ENCODE measurements at places on chromosomes 13 and 19.

GRCh38 chr13:63279136-63279535, 1863.5 kb upstream of the PCDH20 start:
- DNase-seq, result no peak

DNA sequence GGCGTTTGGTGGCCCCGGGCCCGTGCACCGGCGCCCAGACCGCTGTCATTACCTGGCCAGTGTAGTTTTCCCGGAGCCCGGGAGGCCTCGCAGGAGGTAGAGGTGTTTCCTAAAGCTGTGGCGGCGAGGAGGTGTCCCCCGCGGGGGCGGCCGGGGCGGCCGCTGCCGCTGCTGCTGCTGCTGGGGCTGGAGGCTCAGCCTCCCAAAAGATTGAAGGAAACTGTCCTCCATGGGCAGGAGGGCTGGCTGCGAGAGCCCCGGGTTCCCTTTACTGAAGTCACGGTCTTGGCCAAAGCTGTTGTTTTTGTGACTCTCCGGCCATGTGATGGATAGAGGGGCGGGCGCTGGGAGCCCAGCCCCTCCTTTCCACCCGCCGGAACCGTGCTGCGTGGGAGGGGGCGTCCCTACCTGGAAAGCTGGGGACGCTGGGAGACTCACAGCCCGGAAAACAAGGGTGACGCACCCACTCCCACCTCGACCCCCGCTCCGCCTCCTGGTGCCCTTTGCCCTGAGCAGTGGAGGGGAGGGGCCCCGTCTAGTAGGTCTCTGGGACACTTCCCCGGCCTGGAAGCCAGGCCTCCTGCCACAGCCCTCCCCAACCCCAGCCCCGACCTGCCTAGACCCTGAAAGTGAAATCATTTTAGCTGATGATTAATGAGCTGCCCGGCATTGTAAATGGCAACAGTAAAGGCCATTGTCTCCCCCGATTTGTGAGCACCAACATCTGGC, at the start of gene N4BP2L1:
Gene N4BP2L1 (minus strand): TSS at position 279 of the 729 bp plus-strand sequence. CDS start 48 bp downstream, at position 231.
- no peak for DNase-seq

DNA sequence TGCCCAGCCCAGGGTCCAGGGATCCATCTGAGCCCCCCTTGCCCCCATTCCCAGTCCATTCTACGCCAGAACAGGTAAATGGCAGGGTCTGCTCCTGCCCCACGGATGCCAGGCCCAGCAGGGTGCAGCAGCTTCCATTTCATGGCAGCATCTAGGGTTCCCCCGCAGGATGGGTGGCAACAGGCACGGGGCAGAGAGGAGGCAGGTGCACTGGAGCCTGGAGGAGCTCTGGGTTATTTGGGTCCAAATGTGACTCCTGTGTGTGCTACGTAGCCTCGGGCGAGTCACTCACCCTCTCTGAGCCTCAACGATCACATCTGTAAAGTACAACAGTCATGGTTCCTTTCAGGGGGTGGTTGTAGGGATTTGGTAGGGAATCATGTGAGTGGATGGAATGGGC, 27.4 kb downstream of the IL12RB1 start:
- no peak for DNase-seq

DNA sequence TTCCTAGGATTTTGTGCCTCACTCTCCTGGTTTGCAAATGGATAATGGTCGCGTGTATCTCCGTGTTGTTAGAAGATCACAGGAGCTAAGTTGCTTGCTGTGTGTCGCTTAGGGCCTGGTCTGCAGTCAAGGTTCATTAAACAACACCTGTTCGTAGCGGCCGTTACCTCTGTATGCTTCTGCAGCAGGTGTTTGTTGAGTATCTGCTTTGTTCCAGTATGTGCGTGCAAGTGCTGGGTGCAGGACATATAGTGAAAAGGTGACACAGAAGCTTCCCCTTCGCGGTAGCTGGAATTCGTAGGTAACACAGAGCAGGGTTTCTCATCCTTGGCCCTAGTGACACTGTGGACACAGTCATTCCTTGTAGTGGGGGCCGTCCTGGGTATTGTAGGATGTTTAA, 5.4 kb downstream of the MED25 start:
- DNase-seq, result peak; percentile 84

- no peak for DNase-seq
Measured at GRCh38 chr13:77811381-77811780, 107.2 kb downstream of the EDNRB start.

DNA sequence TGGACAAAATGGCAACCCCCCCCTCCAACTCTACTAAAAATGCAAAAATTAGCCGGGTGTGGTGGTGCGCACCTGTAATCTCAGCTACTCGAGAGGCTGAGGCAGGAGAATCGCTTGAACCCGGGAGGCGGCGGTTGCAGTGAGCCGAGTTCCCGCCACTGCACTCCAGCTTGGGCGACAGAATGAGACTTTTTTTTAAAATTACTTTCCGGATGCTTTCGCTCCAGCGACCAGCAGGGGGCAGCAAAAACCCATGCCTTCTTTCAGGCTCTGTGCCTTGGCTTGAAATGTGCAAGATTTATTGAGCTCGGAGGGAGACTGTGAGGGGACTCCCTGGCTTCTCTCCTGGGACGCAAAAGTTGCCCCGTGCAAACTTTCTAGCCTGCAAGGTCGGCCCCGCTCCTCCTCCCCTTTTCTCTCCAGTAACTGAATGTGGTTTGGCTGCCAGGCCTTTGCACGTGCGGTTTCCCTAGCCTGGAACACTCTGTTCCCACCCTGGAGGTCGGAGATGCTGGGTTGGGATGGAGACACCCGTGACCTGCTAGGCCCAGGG, 61.4 kb upstream of the NFIC start:
- DNase-seq, result no peak

DNA sequence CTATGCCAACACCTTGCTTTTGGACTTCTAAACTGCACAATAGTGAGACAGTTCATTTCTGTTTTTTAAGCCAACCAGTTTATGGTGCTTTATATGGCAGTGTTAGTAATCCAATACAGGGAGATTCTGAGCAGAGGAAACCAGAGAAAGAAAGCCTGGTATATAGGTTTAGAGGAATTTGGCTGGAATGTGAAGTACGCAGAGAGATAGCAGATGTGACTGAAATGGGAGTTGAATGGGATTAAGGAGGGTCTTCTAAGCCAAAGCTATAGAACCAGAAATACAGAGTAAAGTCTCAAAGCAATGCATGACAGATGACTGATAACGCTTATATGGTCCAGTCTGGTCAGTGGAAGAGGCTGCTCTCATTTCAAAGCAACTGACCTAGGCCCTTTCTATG, 453.7 kb downstream of the GPC6 start:
- no peak for DNase-seq

DNA sequence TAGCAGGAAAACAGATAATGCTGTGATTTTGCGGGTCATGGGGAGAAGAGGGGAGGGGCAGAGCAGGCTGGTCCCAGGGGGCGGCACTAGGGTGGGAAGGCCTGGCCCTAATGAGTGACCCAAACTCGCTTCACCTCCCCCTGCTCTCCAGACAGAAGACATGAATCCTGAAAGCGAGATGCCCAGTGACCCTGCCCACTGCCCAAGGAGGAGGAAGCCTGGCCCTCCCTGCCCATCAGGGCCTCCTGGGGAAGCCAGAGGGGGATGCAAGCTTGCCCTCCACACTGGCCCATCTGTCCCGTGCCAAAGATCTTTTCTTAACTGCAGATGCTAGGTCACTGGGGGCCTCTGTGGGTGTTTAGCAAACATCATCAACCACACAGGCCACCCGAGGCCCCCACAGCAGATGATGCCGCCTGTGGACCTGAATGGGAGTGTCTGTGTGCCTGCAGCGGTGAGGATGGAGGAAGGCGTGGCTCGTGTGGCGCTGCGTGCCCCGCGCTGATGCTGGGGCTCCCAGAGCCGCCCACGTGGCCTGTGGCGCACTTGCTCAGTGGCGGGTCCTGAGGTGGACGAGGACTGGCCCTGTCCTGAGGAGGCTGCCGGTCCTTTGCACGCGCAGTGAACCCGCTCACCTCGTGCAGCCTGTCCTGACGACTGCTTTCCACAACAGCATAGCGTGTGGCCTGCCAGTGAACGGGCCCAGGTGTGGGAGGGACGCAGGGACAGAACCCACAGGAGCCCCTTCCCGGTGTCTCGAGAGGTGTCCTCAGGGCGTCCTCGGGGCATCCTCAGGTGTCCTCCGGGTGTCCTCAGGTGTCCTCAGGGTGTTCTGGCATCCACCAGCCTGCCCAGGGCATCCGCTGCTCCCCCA, 80.5 kb upstream of the MCF2L start:
- DNase-seq, result no peak

- no peak for DNase-seq
Measured at GRCh38 chr13:60335531-60335930, 61.5 kb upstream of the TDRD3 start.

- DNase-seq, result no peak
Measured at GRCh38 chr19:6233056-6233826, 46.5 kb downstream of the MLLT1 start.

DNA sequence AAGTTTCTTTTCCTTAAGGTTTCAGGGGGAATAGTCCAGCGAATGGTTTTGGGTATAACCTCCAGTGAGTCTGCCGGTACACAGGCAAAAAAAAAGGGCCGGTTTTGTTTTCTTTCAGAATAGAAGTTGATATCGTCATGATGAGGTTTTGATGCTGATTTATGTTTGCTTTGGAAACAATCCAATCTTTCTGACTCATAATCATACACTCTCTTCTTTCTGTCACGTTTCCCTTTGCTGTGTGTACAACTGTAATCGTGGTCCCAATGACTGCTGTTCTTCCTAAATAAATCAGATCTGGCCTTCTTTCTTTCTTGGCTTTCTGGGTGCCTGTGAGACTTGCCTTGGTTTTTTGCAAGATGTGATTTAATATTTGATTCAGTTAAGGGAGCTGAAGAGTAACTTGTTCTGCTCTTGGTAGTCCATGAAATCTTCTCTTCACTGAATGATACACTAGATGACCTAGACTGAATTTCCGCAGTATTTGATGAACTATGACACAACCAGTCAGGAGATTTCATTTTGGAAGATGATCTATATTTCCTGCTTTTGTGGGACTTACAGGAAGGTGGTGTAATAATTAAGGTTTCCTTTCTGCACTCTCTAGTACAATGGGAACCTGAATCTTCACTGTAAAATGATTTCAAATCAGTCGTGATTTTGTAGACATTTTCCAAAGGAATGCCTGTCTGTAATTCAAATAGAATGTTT, 34.9 kb upstream of the METTL21C start:
- DNase-seq, result no peak

- no peak for DNase-seq
Measured at GRCh38 chr13:113954046-113954835, 19.6 kb downstream of the C13orf46 start.

GRCh38 chr19:57321116-57321515, 844 bp downstream of the ZNF543 start:
- DNase-seq, result no peak

GRCh38 chr13:78258304-78258703, 339.7 kb upstream of the EDNRB start:
- no peak for DNase-seq

- no peak for DNase-seq
Measured at GRCh38 chr13:75792526-75793187, 156.5 kb downstream of the LMO7 start.

DNA sequence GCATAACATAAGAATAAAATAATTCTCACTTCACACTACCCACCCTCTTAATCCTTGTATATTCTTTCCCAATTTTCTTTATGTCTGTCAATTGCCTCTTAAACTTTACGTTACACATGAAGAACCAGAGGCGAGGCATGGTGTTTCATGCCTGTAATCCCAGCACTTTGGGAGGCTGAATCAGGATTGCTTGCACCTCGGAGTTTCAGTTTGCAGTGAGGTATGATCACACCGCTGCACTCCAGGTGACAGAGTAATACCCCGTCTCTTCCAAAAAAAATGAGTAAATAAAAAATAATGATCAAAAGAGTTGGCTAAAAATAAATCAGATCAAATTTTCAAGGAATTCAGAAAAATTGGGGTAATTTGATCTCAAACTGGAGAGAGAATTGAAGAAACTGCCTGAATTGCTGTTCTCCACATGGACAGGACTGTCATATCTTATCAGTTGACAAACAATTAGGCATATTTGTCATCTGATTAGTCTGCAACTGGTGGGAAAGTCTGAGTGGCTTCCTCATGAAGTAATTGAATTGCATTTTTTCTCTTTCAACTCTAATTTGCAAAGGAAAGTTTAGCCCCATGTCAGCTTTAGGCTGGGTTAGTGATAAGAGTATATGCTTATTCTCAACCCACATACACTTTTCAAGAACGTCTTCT, 302.9 kb downstream of the ITGBL1 start:
- DNase-seq, result no peak

- no peak for DNase-seq
Measured at GRCh38 chr19:18368504-18369222, 17.3 kb upstream of the GDF15 start.

DNA sequence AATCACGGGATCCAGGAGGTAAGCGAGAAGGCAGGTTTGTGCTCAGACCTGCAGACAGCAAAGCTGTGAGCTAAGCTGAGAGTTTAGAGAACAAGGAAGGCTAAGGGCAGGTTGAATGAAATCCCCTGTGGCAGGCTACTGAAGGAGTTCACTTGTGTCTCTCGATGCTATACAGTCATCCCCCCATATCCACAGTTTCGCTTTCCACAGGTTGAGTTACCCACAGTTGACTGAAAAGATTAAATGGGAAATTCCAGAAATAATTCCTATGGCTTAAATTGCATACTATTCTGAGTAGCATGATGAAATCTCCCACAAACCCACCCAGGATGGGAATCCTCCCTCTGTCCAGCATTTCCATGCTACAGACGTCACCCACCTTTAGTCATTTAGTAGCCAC, 49.6 kb downstream of the ABCC4 start:
- no peak for DNase-seq

DNA sequence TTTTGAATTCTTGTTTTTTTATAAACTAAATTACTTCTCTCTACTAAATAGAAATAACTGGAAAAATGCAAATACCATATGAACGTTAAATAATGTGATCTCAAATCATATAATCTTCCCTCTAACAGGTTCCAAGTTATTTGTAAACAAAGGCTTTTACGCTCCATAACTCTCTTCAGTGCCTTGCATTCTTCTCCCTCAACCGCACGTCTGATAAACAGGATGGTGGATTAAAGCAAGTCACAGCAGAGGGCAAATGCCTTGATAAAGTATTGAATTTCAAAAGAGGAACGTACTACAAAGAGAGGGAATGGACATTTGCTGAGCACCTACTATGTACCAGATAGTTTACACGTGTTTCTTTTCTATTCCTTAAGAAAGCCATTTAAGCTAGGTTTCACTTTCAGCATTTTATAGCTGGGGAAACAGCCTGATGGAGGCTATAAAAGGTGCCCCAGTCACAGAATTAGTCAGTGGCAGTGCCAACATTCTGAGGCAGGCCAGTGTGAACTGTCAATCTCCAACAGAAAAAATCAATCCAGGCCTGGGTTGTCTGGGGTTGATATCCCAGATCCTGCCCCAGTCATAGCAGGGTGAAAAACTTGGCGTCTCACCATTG, 15.8 kb downstream of the MRPS31 start:
- DNase-seq, result no peak

Measured in NCI-H187 treated with DMSO at 0.1 percent for 48 hours (cell line).